ENCODE measurements at places on chromosomes 11 and 22.

- DNase-seq: no peak
Measured at GRCh38 chr11:4183410-4184057, 88.9 kb downstream of the RRM1 start.

DNA sequence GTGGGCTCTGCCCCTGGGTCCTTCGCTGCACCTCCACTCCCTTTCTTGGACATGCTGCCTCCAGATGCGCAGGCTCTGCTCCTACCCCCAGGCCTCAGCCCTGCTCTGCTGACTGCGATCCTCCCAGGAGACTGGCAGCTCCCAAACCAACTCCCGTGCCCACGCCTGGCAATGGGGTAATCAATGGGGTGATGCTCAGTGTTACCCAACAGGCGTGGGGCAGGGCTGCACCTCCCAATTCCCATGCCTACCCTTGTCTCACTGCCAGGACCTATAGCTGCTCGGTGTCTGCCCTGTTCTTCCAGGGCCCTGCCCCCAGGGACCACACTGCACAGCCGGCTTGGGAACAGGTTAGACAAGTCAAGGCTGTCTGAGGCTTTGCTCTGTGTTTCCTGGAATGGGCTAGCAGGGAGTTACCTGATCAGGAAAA is at the start of gene ALDH3B2:
ALDH3B2 (minus strand) TSS at position 182 of the 430 bp plus-strand sequence. CDS start 7,688 bp downstream, outside the sequence.
- DNase-seq: no peak

GRCh38 chr22:21755851-21756284 is 20.3 kb upstream of the YPEL1 start:
- no peak for DNase-seq

DNA sequence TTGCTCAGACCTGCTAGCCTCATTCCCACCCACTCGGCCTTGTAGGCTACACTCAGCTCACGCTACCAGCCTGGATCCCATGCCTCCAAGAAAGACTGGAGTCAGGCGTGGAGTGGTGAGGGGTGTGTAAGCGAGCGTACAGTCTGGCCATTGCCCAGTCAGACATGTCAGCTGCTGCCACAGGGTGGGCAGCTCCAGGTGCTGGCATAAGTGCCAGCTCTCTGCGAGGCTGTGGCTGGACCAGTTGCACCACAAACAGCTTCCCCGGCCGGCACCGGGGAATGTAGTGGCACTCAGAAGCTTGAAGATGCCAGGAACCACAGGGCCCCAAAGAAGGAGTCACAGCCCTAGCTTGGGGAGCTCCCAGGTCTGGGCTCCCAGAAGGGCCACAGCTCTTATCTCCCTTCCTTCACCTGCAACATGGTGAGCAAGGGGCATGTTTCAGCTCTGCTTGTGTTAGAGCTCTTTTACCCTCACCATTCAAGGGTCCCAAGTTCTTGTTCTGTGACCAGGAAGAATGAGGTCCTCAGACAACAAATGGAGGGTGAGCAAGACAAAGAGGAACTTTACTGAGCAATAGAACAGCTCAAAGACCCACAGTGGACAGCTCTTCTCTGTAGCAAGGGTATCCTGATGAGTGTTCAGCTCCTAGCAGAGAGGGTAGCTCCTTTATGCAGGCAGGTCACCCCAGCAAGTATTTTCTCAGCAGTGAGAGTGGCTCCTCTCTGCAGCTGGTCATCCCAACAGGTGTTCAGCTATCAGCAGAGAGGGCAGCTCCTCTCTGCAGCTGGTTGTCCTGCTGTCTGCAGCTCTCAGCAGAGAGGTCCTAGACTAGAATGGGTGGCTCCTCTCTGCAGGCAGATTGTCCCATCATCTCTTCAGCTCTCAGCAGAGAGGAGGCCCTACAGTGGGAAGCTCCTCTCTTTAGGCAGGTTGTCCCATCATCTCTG is 6.0 kb downstream of the SBF2 start:
- DNase-seq: no peak

- DNase-seq: no peak
Measured at GRCh38 chr22:28956506-28956905, 73.1 kb downstream of the ZNRF3 start.

DNA sequence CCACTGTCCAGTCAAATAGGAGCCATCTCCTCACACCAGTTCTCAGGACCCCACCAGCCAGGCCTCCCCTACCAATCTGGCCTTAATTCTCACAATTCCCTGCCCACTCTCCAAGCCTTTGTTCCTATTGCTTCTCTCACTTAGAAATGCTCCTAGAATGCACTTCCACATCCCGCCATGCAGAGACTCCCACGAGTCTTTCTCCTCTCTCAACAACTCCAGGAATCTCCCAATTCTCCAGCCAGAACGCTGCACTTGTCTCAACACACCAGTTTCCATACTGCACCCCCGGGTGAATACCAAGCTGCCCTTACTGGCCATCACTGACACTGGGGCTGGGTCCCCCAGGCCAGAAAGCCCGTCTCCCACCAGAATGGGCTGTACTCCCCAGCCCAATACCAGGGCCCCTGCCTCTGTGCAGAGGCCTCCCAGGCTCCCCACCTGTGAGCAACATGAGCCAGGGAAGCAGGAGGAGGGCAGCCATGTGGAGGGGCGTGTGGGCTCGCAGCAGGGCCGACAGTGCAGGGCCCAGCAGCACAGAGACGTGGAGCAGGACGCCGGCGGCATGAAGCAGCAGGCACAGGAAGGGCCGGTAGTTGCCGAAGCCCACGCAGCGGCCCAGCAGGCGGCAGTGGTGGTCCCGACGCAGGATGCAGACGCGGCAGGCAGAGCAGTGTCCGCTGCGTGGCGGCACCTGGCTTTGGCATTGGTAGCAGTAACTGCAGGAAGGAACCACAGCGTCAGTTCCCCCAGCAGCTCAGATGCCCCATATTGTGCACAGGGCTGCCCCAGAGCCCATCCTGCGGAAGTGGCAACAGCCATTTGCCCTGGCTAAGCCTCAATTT is 2.4 kb downstream of the ZDHHC24 start:
- DNase-seq: peak; percentile 51

DNA sequence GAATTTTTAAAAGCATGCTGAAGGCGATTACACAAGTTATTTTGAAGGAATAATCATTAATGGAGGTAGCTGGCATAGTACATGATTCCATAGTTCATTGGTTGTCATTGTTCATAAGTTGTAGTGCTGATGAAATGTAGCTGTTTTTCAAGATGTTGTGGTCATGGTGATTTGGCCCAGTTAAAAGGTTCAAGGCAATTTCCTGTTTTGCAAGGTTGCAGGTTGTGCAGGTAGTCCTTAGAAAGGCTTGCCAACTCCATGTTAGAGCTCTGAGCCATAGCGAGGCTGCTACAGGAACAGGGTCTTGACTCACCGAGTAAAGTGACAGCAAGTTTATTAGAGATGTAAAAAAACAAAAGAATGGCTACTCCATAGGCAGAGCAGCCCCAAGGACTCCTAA is 95.8 kb upstream of the CHORDC1 start:
- DNase-seq: no peak

GRCh38 chr11:57761301-57762234 is at the start of gene CTNND1:
TSS of gene CTNND1 (plus strand) at chr11:57761802. CDS start at chr11:57791479, 29,677 bp downstream.
- no peak for DNase-seq

GRCh38 chr11:83181815-83182214 is 11.7 kb upstream of the ANKRD42 start:
- no peak for DNase-seq

- DNase-seq: no peak
Measured at GRCh38 chr11:65064847-65065240, 6.5 kb upstream of the NAALADL1 start.

DNA sequence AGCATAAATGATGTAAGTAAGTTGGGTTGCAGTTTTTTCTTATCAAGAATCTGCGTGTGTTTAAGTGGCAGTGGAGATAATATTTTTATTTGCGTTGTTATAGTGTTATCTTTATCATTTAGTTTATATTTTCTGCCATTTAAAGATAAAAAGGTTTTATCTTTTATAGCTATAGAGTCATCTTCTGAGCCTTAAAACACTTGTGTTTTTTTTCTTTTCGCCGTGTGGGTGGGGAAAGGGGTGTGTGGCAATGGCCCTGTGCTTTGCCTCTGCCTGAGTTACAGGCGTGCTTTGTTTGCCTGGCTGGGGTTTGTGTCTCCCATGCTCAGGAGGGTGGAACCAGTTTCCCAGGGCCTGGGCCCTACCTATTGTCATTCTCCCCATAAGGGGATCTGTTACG is 16.2 kb downstream of the ARHGEF12 start:
- DNase-seq: no peak

All from activated CD8-positive, alpha-beta memory T cell treated with anti-CD3 and anti-CD28 coated beads for 1 hour (primary cell).